Naive thymus-derived CD4-positive, alpha-beta T cell (primary cell): ENCODE measurements at places on chromosomes 16 and 17. TPM values are rescaled to one million over a fixed set of nuclear protein-coding genes. Genes with fewer than 3 reads are reported as not detected.
A peak's percentile ranks its signal among the peaks of the same experiment; 100 is the strongest.

DNA sequence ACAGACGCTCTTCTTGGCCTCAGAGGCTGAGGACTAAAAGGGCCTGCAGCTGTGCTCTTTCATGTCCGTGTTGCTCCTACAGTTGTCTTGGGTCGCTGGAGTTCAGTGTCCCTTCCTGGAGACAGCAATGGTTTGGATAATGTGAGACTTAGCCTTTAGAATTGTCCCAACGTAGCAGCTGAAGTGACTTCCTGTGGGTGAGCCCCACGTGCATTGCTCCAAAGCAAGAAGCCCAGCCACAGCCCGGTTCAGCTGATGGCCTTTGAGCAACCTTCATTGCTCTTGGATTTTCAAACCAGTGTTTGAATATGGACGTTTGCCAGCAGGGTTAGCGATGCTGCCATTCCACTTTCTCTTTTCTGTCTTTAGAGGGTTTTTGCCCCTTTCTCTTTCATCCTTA lies 19.7 kb downstream of the TMEM11 start:
- no peak for DNase-seq

GRCh38 chr17:30300818-30301217 lies 9.1 kb upstream of the BLMH start:
- no peak for DNase-seq

DNA sequence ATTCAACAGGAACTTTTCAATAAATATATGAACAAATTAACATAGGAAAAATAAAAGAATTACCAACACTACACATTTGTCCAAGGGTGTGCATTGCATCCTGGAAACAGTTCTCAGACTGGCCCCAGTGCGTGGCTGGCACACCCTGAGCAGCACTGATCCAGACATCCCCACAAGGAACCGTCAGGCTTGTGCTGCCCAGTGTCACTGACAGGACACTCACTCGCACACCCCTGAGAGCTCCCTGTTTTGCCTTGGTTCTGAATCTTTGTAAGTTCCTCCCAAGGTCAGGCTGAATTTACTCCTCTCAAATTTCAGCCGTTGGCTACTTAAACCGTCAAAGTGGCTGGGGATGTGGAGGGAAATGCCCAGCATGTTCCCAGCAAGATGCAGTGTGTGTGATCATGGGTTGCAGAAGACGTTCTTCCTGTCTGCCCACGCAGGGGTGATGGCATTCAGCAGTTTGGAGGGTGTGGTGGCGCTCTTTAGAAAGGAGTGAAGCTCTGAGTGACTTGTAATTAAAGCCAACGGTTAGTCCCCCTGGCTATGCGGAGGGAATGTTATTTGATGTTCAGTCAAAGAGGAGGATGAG lies 1.7 kb downstream of the MT2A start:
- peak; percentile 78 for DNase-seq

The TBC1D3C gene
- total RNA-seq: not detected

DNA sequence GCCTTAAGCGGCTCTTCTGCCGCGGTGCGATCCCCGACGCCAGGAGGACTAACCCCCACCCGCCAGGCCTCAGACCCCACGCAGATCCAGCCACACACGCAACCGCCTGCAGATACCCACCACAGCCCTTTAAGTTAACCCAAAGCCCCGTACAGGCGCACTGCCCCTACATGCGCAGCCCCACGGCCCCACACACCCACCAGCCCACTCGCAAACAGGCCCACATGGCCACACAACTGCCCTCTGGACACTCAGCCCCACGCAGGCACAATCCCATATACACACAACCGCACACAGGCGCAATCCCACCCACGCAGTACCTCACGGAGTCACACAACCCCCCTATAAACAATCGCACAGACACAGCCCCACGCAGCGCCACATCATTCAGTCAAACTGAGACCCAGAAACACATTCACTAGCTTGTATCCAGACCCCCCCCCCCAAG lies 41.7 kb downstream of the RAI1 start:
- no peak for DNase-seq

DNA sequence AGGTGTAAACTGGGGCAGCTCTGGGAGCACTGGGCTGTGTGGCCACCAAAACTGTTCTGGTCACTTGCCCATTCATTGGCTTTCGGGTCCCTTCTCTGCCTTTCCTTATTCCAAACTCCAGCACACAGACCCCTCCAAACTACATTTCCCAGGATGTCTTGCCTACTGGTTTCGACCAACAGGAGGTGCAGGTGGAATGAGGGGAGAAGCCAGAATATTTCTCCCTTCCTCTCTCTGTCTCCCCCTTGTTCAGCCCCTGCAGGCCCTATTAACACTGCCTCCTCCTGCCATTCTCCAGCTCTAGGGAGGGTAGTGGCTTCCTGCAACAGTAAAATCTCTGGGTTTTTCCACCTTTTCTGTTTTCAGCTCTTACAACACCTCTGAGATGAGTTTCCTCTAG lies 13.2 kb upstream of the NAGPA start:
- DNase-seq: no peak

The CDH8 gene
- total RNA-seq: not detected

The GLIS2 gene
- not detected for total RNA-seq

- DNase-seq: no peak
Observed at GRCh38 chr17:37024181-37024637, 75.5 kb downstream of the AATF start.

GRCh38 chr16:1461146-1461545 lies 13.7 kb downstream of the CLCN7 start:
- no peak for DNase-seq

GRCh38 chr17:77530591-77530990 lies 389.8 kb downstream of the SEC14L1 start:
- DNase-seq: no peak

- no peak for DNase-seq
Observed at GRCh38 chr17:43010667-43011308, 4.2 kb downstream of the IFI35 start.

The CSNK1D gene
- total RNA-seq: 249 TPM

GRCh38 chr17:35051183-35051578 lies 12.3 kb downstream of the RFFL start:
- peak; percentile 83 for DNase-seq

The NECAB2 gene
- total RNA-seq: not detected

DNA sequence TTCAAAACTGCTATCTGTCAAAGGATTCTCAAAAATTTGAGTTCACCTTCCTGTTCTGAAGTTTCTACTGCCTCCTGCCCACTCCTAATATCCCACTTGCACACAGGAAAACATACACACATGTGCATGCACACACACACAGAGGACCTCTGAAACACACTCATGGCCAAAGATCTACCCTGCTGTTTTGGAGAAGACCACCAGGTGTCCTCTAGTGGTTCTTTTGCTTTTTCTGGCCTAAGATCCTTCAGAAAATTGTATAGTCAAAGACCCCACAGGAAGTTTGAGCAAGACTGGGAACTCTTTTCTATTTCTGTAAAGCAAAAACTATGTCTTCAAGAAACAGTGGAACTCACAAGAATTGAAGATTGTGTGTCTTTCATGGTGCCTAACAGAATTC lies 90.2 kb downstream of the CDH8 start:
- DNase-seq: no peak

DNA sequence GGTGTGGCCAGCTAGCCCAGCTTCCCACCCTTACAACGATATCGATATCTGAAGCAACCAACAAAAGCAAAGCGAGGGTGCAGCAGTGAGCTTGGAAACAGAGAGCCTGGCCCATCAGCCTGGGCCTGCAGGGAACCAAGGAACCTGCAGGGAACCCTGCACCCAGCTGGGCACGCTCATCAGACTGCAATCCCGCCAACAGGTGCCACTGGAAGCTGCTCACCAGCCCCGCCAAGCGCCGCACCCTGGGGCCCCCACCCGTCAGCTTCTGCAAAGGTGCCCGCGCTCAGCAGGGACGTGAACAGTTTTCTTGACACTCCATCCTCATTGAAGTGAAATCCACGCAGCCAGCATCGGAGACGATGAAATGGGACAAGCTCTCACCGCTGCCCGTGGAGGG lies 250.7 kb downstream of the RBFOX3 start:
- DNase-seq: no peak

- DNase-seq: no peak
Observed at GRCh38 chr17:30309591-30309990, 17.8 kb upstream of the BLMH start.

The CASKIN1 gene
- not detected for total RNA-seq

The ABCA3 gene
- 7.0 TPM for total RNA-seq

- peak; percentile 37 for DNase-seq
Observed at GRCh38 chr16:17070882-17071592, 399.7 kb downstream of the XYLT1 start.

GRCh38 chr17:77571155-77571981 lies 387.1 kb upstream of the TNRC6C start:
- DNase-seq: peak; percentile 35

GRCh38 chr17:48619826-48620449 lies 4.8 kb upstream of the HOXB8 start:
- no peak for DNase-seq

DNA sequence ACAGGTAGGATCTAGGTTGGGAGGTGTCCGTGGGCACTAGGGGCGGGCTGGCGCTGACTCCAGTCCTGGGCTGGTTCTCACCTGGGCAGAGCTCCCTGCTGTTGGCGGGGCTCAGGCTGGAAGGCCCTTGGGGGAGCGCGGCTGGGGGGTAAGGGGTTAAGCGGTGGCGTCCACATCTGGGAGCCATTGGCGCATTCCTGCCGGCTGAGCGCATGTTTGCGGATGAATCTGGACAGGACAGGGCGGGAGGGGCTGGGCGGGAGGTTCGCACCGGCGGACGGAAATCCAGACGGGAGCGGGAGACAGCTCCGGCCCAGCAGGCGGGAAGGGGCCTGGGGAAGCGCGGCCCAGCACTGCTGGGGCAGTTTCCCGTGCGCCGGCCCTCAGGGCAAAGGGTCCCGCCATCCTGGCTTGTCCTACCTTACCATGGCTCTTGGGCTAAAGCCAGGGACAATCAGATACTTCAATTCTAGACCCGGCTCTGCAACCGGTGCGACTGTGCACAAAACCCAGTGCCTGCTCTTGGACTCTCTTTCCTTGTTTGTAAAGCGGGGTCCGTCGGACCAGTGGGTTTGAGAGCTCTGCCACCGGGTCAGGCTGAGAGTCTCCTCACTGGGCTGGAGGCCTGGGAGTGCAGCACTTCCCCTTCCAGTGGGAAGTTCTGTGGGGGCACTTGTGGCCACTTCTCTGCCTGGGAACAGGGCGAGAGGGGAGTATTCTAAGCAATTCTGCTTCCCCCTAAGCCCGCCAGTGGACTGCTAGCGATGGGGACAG lies 7.8 kb downstream of the RARA start:
- no peak for DNase-seq

The HSD17B2 gene
- total RNA-seq: not detected

DNA sequence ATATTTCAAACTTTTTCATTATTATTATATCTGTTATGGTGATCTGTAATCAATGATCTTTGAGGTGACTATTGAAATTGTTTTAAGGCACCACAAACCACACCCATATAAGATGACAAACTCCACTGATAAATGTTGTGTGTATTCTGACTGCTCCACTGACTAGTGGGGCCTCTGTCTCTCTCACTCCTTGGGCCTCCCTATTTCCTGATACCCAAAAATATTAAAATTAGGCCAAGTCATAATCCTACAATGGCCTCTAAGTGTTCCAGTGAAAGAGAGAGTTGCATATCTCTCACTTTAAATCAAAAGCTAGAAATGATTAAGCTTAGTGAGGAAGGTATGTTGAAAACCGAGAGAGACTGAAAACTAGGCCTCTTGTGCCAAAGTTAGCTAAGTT lies 23.4 kb downstream of the CYLD start:
- DNase-seq: no peak

The KRT13 gene
- not detected for total RNA-seq

- DNase-seq: no peak
Observed at GRCh38 chr17:28282596-28282995, 36.4 kb upstream of the TMEM97 start.

DNA sequence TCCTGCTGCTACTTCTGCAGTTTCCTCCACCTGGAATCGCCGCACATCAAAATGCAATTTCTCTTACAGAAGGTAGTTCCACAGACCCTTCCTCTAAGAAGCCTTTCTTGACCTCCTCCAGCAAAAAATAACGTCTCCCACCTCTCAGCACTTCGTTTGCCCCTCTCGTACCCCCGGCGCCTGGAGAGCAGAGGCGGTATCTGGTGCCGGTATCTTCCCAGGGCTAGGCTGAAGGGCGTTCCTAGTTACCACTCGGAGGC lies 482 bp downstream of the DCTPP1 start:
- no peak for DNase-seq

GRCh38 chr17:29592850-29593551 lies at the start of gene ANKRD13B:
Gene ANKRD13B, plus strand, starts transcription at chr17:29593132. Its CDS starts 490 bp downstream, at chr17:29593622.
- DNase-seq: no peak

DNA sequence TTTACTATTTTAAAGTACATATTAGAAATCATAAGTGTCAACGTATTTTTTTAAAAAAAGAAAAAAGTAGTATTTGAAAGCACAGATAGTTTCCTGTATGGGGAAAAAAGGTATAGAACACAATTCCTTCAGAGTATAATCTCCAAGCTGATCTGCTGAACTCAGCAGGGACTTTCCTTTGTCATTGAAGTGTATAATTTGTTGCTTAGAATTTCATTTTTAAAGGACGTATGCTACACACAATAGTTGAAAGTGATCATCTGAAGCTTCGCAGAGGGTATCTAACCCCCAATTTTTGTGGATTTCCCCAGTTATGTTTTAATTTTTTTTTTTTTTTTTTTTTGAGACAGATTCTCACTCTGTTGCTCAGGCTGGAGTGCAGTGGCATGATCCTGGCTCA lies 20.2 kb upstream of the MAPT start:
- DNase-seq: no peak

DNA sequence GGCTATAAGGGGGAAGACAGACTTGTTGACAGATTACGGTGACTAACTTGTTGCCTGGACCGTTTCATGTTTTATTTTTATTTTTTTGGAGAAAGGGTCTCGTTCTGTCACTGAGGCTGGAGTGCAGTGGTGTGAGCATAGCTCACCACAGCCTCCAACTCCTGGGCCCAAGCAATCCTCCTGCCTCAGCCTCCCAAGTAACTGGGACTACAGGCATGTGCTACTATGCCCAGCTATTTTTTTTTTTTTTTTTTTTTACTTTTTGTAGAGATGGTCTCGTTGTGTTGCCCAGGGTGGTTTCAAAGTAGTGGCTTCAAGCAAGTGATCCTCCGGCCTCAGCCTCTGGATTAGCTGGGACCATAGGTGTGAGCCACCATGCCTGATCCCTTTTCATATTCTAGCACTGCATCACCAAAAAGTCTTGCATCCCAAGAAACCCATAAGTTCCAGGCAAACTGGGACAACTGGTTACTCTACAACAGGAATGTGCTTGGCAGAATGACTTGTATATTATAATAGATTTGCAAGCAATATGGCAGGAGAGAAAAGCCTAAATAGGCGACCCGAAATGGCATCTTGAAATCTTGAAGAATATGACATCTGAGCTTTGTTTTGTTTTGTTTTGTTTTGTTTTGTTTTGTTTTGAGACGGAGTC lies 2.2 kb upstream of the WDR59 start:
- DNase-seq: no peak

DNA sequence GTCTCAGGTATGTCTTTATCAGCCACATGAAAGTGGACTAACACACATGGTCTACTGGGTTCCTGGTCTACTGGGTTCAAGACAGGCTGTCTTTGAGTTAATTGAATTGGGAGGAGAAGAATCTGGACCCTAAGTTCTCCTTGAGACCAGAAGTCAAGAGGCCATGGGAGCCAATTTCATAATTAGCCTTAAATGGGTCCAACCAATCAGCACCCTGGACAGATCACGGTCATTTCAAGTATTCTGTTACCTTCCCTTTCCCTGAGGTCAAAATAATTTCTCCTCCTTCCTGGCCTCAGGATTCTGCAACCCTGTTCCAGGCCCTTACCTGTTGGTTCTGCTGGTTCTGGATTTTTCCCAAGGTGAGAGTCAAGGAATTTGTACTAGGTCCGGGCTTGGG lies 23.8 kb downstream of the OSBPL7 start:
- no peak for DNase-seq

The KIF18B gene
- not detected for total RNA-seq
